Tibial artery (tissue), 4 donors: ENCODE measurements at places on chromosomes 3 and 15.

DNA sequence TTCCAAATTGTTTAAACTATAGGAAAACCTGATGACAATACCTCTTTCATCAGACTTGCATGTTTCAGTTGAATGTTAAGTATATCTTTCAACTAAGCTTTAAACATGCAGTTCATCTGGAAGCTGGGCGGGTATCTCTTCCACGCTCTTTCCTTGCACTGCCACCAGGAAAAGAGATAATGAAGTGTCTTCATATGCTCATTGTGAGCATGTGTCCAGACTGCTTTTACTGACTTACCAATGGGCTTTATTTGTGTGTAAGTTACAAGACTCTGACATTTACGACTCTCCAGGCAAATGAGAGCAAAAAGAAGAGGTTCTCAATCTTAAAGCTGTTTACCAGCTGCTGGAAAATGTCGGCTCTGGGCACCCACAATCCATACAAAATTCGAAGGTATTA is 52.8 kb downstream of the TMEM212 start:
- H3K36me3 ChIP-seq, result no peaks in the 10 kb centered on the region
- H3K27ac ChIP-seq, result no peak overlapping the region
- no peaks in the 10 kb centered on the region for H3K27me3 ChIP-seq
- H3K4me3 ChIP-seq, result no peak overlapping the region
- H3K4me1 ChIP-seq, result no peaks in the 10 kb centered on the region

- no peak overlapping the region for H3K4me3 ChIP-seq
- H3K36me3 ChIP-seq, result no peaks in the 10 kb centered on the region
- no peak for DNase-seq
- H3K4me1 ChIP-seq, result no peaks in the 10 kb centered on the region
- no peak overlapping the region for H3K27ac ChIP-seq
Measured at GRCh38 chr3:177579419-177579818, 382.1 kb upstream of the TBL1XR1 start.

GRCh38 chr3:26558257-26558656 is 64.3 kb upstream of the LRRC3B start:
- H3K27me3 ChIP-seq, result no peaks in the 10 kb centered on the region
- no peak overlapping the region for H3K4me3 ChIP-seq
- H3K36me3 ChIP-seq, result no peaks in the 10 kb centered on the region

DNA sequence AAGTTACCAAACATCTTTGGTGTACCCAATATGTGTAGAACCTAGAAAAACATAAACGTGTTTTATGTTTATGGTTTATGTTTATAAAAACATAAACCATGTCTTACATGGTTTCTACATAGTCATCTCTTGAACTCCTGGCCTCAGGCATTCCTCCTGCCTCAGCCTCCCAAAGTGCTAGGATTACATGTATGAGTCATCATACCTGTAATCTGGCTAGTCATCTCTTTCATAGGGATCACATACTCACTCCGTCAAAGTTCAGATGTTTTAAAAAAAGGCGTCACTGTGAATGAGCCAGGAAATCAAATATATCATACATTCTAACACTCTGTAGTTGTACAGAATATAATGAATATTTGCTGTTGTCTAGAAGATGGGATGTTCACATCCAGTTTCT is 178.6 kb downstream of the CPNE4 start:
- no peak overlapping the region for H3K4me3 ChIP-seq
- H3K27ac ChIP-seq, result no peak overlapping the region
- H3K36me3 ChIP-seq, result no peaks in the 10 kb centered on the region
- H3K27me3 ChIP-seq, result no peaks in the 10 kb centered on the region

- no peaks in the 10 kb centered on the region for H3K4me1 ChIP-seq
- no peak overlapping the region for H3K4me3 ChIP-seq
- no peaks in the 10 kb centered on the region for H3K27me3 ChIP-seq
- DNase-seq, result no peak
- H3K27ac ChIP-seq, result no peak overlapping the region
- H3K36me3 ChIP-seq, result no peaks in the 10 kb centered on the region
Measured at GRCh38 chr15:46576646-46577395, 942.0 kb downstream of the SQOR start.

DNA sequence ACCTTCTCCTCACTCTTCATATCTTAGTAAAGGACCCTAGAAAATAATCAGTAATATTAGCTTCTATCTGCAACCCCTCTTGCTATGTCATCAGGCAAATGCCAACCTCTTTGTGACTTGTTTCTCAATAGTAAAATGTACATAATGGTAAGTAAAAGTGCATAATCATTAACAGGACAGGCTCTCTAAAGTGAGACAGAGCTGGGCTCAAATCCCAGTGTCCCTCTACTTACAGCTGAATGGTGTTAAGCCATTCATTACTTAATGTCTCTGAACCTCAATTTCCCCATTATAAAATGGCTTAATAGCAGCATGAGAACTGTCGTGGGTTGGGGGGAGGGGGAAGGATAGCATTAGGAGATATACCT is 62.6 kb upstream of the ATP11B start:
- H3K4me1 ChIP-seq, result peaks cover 8% of the 10 kb centered on the region
- H3K36me3 ChIP-seq, result no peaks in the 10 kb centered on the region
- DNase-seq, result no peak
- H3K27ac ChIP-seq, result no peak overlapping the region
- no peak overlapping the region for H3K4me3 ChIP-seq

DNA sequence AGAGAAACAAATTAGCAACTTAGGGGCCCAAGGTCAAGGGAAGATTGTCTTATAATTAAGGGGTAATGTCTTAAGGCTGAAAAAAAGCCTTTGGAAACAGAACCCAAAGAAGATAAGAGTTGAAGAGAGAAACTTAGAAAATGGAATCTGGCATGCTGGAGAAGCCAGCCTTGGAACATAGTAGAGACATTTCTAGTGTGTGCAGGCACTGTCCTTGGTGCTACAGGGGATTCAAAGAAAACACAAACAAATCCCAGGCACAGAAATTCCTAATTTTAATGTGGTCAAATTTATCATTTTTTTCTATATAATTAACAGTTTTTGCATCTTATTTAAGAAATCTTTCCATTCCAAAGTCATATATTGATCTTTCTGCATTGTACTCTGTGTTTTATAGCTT is 89.4 kb downstream of the NR1D2 start:
- no peaks in the 10 kb centered on the region for H3K36me3 ChIP-seq
- no peak overlapping the region for H3K4me3 ChIP-seq
- no peaks in the 10 kb centered on the region for H3K27me3 ChIP-seq
- no peak overlapping the region for H3K27ac ChIP-seq
- H3K4me1 ChIP-seq, result no peaks in the 10 kb centered on the region

DNA sequence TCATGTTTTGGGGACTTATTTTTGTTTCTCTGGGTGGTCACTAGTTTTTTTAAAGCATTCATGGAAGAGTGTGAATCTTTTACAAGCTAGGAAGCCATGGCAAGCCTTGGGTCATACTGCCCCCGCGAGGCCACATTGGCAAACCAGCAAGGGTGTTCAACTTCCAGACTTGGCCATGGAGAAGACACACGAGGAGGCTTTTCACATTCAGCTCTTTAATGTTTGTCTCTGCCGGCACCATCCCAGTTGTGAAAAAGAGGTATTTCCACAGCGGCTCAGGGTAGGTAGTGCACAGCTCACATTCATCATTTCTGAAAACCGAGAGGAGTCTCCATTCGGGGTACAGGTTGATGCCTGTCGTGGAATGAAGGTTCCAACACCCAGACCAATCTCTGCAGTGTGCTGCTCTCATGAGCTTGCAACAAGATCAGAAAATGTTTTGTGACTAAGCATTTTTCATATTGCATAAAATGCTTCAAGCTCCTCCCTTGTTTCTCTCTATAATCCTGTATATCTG is 7.7 kb downstream of the CCR5 start:
- H3K27ac ChIP-seq, result no peak overlapping the region
- no peaks in the 10 kb centered on the region for H3K27me3 ChIP-seq
- H3K36me3 ChIP-seq, result no peaks in the 10 kb centered on the region
- no peaks in the 10 kb centered on the region for H3K4me1 ChIP-seq

DNA sequence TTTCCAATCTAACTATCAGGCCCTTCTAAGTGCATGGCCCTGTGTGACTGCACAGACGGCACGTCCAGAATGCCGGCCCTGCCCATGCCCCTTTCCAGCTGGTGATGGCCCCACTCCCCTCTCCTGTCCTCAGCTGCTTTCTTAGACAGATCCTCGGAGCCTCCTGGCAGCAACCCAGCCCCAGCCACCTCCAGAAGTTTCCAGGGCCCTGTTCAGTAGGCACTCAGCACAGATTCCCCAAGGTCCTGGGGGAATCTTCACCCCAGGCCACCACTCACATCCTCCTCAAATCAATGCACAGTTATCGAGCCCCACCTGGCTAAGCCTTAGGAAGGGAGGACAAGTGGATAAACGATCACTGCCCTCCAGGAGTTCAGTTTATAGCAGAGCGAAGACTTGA is 1.4 kb upstream of the CRABP1 start:
- no peaks in the 10 kb centered on the region for H3K36me3 ChIP-seq
- H3K4me1 ChIP-seq, result peaks cover 13% of the 10 kb centered on the region
- H3K4me3 ChIP-seq, result no peak overlapping the region
- no peaks in the 10 kb centered on the region for H3K27me3 ChIP-seq

- H3K4me1 ChIP-seq, result no peaks in the 10 kb centered on the region
- peaks cover 45% of the 10 kb centered on the region for H3K27me3 ChIP-seq
- H3K4me3 ChIP-seq, result no peak overlapping the region
- H3K36me3 ChIP-seq, result no peaks in the 10 kb centered on the region
- H3K27ac ChIP-seq, result no peak overlapping the region
Measured at GRCh38 chr15:74383695-74384565, 16.5 kb upstream of the CYP11A1 start.

DNA sequence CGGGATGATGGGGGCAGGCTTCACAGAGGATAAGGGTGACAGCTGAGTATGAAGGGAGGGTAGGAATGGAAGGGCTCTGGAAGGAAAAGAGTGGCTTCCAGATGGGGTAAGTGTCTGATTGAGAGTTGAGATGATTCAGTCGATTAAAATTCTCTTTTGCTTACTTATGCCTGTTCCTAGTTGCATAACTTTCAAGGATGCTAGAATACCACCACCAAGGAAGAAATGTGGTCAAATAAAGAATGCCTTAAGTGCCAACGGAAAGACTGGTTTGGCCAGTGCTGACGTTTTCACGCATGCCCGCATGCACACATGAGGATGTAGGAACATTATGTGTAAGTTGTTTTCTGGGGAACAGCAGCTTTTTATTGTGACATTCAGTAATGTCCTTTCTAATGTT is 263.4 kb upstream of the WNT5A start:
- no peaks in the 10 kb centered on the region for H3K27me3 ChIP-seq
- H3K36me3 ChIP-seq, result no peaks in the 10 kb centered on the region
- DNase-seq, result no peak
- no peak overlapping the region for H3K4me3 ChIP-seq

GRCh38 chr15:73818308-73818985 is 54.9 kb upstream of the TBC1D21 start:
- H3K4me1 ChIP-seq, result no peaks in the 10 kb centered on the region
- no peak overlapping the region for H3K4me3 ChIP-seq
- H3K27me3 ChIP-seq, result peaks cover 4% of the 10 kb centered on the region
- no peak for DNase-seq
- no peak overlapping the region for H3K27ac ChIP-seq

GRCh38 chr3:149197669-149198068 is 24.0 kb downstream of the CP start:
- H3K36me3 ChIP-seq, result no peaks in the 10 kb centered on the region
- no peak overlapping the region for H3K27ac ChIP-seq
- no peaks in the 10 kb centered on the region for H3K27me3 ChIP-seq
- no peaks in the 10 kb centered on the region for H3K4me1 ChIP-seq
- no peak for DNase-seq

DNA sequence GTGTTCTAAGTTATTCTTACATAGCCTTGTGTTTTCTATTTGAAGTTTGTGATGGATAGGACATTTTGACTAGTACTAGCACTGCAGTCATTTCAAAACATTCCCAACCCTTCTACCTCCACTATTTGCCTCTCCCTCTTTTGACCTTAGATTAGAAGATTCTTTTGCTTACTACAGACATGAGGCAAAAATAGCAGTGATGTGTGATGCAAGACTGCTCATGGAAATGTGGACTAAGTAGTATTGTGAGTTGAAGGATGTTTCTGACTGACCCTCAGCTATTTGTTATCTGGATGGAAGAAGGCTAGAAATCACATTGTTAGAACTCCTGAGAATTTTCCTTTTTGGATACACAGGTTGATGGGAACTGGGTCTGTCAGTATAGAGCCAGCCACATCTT is 45.9 kb downstream of the ATP2C1 start:
- DNase-seq, result no peak
- peaks cover 18% of the 10 kb centered on the region for H3K36me3 ChIP-seq
- no peaks in the 10 kb centered on the region for H3K4me1 ChIP-seq
- no peaks in the 10 kb centered on the region for H3K27me3 ChIP-seq

DNA sequence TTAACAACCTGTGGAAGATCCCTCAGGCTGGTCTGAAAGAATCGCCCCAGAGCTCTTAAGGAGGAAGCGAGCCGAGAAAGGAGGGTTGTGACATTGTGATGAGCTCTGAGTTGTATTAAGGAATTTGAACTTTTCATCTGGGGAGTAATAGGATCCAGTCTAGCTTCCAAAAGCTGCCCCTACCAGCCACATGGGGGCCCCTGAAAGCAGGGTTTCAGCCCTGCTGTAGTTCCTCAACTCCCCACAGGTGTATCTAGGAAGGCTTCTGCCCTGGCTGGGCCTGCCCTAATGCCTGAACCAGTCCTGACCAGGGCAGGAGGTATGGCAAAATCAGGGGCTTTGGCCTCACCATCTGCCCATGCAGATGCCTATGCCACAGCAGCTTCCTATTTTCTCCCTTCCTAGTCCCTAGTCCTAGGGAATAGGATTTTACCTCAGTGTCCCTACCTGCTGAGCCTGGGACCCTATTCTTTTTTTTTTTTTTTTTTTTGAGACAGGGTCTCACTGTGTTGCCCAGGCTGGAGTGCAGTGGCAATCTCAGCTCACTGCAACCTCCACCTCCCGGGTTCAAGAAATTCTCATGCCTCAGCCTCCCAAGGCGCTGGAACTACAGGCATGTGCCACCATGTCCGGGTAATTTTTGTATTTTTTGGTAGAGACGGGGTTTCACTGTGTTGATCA is 5.0 kb upstream of the AP3S2 start:
- H3K4me1 ChIP-seq, result no peaks in the 10 kb centered on the region
- no peaks in the 10 kb centered on the region for H3K27me3 ChIP-seq
- H3K36me3 ChIP-seq, result peaks cover 29% of the 10 kb centered on the region
- H3K27ac ChIP-seq, result no peak overlapping the region

GRCh38 chr3:151491525-151491924 is 30.7 kb upstream of the IGSF10 start:
- H3K27ac ChIP-seq, result no peak overlapping the region
- no peaks in the 10 kb centered on the region for H3K36me3 ChIP-seq
- DNase-seq, result no peak
- no peaks in the 10 kb centered on the region for H3K4me1 ChIP-seq
- no peaks in the 10 kb centered on the region for H3K27me3 ChIP-seq

GRCh38 chr3:64648927-64649906 is 38.6 kb downstream of the ADAMTS9 start:
- H3K4me1 ChIP-seq, result peaks cover 52% of the 10 kb centered on the region
- DNase-seq, result no peak
- no peak overlapping the region for H3K4me3 ChIP-seq
- H3K27ac ChIP-seq, result no peak overlapping the region
- H3K36me3 ChIP-seq, result peaks cover 2% of the 10 kb centered on the region

DNA sequence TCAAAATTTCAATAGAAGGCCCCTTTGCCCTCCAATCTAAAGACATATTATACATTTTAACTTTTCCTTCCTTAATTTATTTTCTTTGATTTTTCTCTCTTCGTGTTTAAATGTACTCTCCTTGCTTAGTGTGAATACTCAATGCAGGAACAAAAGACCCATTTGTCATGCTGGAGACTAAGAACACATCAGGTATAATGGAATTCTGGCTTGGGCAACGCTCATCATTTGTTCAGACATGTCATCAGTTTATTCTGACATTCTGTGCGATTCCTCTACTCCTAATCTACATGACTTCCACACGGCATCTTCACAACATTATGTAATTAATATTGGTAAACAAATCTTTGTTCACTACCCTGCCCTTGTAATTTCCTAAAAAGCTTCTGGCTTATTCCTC is 136.6 kb upstream of the LRRN1 start:
- no peaks in the 10 kb centered on the region for H3K27me3 ChIP-seq
- no peaks in the 10 kb centered on the region for H3K4me1 ChIP-seq
- H3K4me3 ChIP-seq, result no peak overlapping the region
- DNase-seq, result no peak
